ENCODE measurements at places on chromosomes 11 and 22.
A peak's percentile ranks its signal among the peaks of the same experiment; 100 is the strongest.

DNA sequence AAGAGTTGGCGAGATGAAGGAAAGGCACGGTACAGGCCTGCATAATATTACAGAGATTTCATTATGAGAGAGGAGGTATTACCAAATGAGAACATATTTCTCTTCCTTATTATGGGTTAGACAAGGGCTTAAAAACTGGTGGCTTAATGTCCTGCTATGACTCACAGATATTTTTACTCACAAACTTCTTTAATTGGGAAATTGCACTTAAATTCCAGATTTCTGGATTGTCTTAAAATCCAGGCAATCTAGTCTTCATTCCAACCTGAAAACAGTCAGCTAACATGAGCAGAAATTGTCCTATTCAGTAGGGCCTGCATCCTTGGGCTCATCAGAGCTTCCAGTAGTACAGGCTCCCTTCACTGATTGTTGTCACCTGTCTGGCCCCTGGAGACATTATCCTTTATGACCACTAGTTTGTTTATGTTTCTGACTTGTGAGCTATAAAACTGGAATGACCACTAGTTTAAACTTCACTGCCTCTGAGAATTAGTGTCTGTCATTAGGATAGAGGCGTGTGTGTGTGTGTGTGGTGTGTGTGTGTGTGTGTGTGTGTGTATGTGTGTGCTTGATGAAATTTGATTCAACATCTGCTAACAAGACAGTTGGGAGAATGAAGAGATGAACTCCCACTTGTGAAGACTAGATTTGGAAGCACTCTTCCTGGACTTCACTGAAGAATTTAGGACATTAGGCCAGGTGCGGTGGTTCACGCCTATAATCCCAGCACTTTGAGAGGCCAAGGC, 25.1 kb downstream of the DBX1 start:
- DNase-seq = no peak

GRCh38 chr11:95487391-95487790, 256.4 kb upstream of the SESN3 start:
- DNase-seq = no peak

DNA sequence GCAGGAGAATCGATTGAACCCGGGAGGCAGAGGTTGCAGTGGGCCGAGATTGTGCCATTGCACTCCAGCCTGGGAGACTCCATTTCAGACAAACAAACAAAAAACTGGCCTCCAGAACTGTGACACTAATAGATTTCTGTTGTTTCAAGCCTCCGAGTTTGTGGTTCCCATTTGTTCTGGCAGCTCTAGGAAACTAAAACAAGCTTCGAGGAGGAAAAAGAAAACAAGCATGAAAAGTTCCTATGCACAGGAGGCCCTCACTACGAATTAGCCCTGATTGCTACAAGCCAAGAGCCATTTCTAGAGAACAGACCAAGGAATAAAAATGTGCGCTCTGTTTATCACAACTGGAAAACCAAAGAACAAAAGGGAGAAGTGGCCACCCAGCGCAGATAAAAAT, 47.8 kb upstream of the SHANK2 start:
- DNase-seq = peak; percentile 51

- no peak for DNase-seq
These were observed 260.9 kb downstream of the KIRREL3 start for GRCh38 chr11:126739499-126740145.

DNA sequence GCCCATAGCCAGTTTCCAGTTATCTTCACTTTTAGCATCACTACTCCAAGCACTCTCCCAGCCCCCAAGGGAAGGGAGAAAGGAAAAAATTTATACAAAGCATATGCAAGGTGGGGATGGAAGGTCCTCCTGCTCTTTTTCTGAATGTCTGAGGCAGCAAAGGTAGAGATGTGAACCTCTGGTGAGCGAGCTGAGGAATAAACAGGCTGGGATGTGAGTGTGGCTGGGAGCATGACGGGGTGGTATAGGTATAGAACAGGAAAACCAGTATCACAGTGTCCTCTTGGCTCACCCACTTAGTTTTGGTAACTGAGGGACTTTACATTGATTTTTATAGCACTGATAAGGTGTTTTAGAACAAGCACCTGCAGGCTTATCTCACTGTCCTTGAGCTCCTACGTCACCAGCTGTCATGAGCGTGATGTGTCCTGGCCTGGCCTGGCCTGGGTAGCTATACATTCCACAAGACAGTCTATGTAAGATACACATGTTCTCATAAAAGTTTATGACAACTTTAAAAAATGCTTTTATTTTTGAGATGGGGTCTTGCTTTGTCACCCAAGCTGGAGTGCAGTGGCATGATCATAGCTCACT, 10.3 kb upstream of the POLD3 start:
- DNase-seq = no peak

GRCh38 chr22:20788627-20789344, 14.9 kb downstream of the SERPIND1 start:
- DNase-seq = no peak

GRCh38 chr22:39176143-39176713, 23.7 kb upstream of the CBX7 start:
- peak; percentile 87 for DNase-seq

- no peak for DNase-seq
These were observed 49.4 kb downstream of the SMIM38 start for GRCh38 chr11:69204941-69205742.

DNA sequence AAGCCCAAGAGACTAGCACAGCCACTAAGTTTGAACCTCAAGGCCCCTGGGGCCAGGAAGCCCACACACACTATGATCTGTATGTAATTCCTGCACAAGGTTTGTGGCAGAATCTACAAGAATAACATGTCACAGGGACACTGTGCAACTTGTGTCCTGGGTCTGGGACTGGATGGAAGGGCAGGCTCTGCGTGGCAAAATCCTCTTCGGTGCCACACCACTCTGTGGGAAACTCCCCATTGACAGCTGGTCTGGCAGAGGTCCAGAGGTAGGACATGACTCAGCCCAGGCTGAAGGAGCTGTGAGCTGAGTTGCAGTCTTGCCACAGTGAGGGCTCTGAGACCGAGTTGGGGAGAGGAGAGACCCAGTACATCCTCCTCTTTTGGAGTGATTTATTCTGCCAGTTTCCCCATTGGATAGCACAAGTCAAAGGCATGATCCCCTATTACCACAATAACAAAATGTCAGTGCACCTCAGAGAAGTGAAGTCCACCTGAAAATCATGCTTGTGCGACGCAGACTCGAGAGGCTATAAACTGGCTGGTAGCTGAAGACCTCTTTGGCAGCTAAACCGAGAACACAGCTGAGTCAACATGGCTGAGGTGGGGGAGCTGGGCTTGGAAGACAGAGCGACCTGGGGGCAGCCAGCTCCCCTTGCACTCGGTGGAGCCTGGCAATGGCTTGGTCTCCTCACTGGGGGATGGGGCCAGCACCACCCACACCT, 23.3 kb upstream of the SERPIND1 start:
- DNase-seq = peak; percentile 86

DNA sequence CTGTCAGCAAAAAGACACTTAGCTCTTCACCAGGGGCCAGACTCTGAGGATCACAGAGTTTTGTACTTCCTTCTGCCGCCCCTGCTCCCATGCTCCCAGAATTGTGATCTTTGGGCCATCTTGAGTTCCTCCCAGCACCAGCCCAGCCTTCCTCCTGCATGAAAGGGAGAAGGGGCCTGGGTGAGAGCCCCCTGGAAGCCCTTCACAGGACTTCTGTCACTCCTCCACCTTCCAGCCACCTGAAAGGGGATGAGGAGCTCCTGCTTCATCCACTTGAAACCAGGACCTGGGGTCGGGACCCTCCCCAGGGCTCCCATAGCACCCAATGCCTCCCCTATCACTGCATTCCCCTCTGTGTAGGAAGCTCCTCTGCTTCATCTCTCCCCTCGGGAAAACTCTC, 174.2 kb downstream of the BUD13 start:
- DNase-seq = no peak

GRCh38 chr22:38786631-38787030, 7.3 kb downstream of the DNAL4 start:
- DNase-seq = no peak

DNA sequence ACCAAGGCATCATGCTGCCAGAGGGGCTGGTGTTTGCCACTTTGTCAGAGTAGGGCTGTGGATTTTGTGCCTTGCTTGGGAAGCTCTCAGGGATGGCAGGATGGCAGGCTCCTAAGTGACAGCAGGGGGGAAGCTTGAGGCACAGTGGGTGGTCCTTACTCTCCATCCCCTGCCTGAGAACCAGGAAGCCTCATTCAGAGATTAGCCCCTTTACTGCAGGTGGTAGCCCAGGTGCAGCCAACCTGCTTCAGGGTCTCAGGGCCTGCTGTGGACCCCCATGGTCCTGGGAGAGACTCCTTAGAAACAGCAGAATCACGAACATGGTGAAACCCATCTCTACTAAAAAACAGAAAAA, 8.9 kb upstream of the ST3GAL4 start:
- DNase-seq = no peak

DNA sequence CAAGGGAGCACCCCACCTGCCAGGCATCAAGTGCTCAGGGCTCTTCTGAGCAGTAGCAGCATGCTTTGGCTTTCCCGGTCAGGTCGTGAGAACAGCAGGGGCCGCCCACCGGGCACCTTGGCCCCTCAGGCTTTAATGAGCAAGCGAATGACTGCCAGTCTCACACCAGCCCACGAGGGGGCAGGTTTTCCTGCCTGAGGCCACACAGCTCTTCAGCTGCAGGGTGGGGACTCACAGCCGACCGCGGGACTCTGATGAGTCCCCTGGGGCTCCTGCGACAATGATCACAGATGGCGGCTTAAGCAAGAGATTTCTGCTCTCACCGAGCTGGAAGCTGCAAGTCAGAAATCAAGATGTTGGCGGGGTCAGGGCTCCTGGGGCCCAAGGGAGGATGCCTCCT, 14.3 kb upstream of the FGF19 start:
- peak; percentile 84 for DNase-seq

DNA sequence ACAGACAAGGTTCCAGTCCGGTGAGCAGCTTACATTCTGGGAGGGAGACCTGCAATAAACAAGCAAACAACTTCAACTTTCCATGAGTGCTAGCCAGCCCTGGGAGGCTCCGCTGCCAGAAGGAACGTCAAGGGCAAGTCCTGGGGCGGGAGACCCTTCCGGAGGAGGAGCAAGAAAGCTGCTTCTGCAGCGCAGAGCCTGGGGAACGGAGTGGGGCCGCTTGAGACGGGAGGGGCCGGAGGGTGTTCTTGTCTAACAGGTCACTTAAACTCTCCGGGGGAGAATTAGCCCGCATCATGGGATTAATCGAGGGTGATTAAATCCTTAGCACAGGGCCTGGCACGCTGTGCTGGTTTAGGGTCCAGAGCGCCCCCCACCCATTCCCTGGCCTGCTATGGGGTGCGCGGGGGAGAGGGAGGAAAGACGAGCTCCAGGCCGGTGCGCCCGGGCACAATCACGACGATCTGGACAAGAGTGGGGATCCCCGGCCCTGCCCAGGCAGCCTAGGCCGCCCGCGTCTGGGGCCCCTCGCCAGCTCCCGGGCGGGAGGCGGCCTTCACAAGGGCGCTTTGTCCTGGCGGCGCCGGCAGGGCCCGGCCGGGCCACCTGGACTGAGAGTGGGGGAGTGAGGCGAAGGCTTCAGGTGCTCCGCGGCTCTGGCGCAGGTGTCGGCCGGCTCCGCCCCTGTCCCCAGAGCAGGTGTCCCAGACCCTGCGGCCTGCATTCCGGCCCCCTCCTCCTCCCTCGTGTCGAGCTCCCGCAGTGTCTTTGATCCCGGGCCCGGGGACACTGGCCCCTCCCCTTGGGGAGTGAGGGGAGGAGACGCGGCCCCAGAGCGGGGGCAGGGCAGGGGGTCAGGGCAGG, 663 bp upstream of the LARGE2 start:
- DNase-seq = no peak

DNA sequence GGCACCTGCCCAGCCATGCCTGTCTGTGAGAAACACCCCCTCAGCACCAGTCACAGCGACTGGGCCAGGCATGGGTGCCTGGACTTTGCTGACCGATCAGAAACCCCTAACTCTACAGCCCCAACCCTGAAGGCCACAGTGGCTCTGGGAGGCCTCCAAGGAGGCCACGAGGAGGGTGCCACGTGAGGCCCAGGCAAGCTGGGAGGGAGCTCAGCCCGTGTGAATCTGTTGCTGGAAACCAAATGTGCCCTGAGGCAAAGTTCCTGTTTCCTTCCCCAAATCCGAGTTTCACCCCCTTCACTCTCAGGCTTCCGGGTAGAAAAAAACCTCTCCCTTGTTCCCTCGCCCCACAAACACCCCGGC, 1.3 kb downstream of the UNC93B1 start:
- DNase-seq = no peak

- no peak for DNase-seq
These were observed 6.4 kb upstream of the CDPF1 start for GRCh38 chr22:46256358-46256958.

DNA sequence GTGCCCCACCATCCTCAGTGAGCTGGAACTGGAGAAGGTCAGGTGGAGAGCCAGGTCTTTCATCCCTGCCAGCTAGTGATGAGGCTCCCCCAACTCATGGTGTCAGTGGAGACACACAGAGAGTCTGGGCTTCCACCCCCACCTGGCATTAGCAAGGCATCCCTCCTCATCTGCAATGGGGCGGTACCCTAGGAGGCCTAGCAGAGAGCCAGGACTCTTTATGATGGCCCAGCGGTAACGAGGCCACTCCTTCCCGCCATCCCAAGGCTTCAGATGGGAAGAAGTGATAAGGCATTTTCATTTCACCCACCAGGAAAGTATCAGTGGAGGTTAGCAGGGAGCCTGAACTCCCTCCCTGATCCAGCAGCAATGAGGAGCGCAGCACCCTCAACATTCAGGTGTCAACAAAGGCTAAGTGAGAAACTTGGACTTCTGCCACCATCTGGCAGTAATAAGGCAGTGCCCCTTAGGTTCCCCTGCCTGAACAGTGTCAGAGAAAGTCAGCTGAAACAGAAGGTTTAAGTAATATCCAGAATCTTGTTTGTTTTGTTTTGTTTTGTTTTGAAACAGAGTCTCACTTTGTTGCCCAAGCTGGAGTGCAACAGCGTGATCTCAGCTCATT, 40.5 kb upstream of the FBLN1 start:
- DNase-seq = no peak

GRCh38 chr11:67370351-67371076, 2.9 kb downstream of the CLCF1 start:
- peak; percentile 67 for DNase-seq

- no peak for DNase-seq
These were observed 28.1 kb upstream of the IGSF9B start for GRCh38 chr11:133984828-133985227.

GRCh38 chr11:125284245-125284850, 119.8 kb downstream of the PKNOX2 start:
- DNase-seq = no peak

- no peak for DNase-seq
These were observed 48.7 kb downstream of the TENM4 start for GRCh38 chr11:79392161-79392560.

- no peak for DNase-seq
These were observed at the start of gene APOBEC3H for GRCh38 chr22:39097098-39098020. Gene APOBEC3H, plus strand, starts transcription at chr22:39097244. Its CDS starts 3,035 bp downstream, at chr22:39100279.

GRCh38 chr11:17003426-17003825, 10.8 kb downstream of the PLEKHA7 start:
- no peak for DNase-seq

DNA sequence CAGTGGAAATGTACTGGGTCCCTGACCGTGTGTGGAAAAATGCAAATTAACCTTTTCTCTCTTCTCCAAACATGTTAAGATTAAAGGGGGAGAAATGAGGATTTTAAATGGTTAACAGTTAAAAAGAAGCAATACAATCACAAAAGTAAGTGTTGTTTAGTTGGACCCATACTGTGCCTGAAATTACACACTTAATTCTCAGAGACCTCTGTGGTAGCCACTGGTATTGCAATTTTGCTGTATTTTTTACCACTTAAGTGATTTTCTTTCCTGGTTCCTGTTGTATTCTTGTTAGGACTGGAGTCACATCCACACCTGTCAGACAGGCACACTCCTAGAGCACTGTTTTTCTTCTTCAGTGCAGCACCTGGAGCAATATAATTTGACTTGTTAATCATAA, 179.6 kb upstream of the PDGFD start:
- no peak for DNase-seq

Data from hepatic stellate cell (primary cell).